NCI-H748 treated with DMSO at 0.1 percent for 48 hours (cell line): ENCODE measurements at places on chromosomes 5 and 9.

GRCh38 chr9:137396227-137396626, 26.7 kb downstream of the EXD3 start:
- no peak for DNase-seq

DNA sequence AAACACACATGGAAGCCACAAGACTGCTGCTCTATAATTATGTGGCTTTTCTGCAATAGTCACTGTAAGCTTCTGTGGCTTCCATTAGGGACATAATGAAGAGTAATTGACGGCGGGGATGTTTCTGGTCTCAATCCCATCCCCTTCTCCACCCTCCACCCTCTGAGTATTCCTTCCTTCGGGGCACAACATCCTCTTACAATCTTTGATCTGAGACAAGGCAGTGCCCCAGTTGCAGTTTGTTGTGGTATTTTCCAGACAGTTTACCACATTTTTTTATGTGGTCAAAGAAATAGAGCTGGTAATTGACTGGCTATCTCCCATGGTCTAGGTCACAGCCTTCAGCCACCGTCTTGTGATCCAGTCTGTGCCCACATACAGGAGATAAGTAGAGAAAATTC, 277.7 kb downstream of the NR2F1-AS1 start:
- DNase-seq, result no peak

- no peak for DNase-seq
Measured at GRCh38 chr5:119596046-119596445, 33.3 kb upstream of the FAM170A start.

GRCh38 chr9:116417464-116417863, 263.9 kb downstream of the PAPPA start:
- DNase-seq, result no peak

GRCh38 chr9:110123341-110124095, 84.4 kb downstream of the C9orf152 start:
- no peak for DNase-seq

DNA sequence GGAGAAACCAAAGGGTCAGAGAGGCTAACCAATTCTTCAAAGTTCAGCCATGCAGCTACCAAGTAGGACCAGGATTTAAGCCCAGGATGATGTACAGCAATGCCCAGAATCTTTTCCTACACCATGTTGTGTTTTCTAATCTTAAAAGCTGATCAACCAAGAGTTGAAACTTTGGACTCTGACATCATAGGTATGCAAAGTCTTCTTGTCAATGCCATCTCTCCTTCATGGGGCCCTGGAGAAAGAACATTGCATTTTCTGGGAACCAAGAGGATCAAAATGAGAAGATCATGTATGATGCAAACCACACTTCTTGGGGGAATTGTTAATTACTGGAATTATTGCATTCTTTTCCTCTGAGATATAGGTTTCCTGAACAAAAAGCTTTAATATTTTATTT, 54.4 kb upstream of the XPA start:
- DNase-seq, result no peak

DNA sequence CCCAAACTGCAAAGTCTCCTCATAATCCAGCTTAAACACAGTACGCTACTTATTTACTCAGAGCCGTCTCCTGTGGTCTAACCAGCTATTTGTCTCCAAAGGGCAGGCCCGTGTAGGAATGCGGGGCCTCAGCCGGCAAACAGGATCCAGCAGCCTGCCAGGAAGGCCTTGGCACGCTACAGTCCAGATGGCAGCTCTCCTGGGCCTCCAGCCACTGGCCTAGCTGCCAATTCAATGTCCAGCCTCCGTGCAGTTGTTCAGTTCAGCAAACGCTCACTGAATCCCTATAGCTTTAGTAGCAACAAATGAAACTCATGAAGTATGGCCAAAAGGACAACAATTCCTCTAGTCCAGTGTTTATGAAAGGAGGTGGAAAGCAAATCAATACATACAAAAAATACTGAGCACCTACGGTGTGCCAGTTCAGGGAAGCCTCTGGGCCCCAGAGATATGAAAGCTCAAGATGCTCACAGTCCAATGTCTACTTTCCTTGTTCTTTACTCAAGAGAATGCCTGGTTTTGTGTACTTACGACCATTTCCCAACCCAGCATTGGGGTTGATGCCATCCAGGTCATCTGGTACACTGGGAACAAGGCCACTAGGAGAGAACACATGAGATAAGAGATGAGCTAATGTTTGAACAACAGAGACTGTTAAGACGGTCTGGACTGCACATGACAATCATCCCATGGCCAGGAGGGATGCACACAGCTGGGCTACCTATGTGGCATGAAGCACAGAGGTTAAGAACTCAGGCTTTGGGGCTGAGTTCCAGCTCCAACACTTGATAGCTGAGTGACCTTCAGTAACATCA, 8.3 kb downstream of the CDK5RAP2 start:
- no peak for DNase-seq

DNA sequence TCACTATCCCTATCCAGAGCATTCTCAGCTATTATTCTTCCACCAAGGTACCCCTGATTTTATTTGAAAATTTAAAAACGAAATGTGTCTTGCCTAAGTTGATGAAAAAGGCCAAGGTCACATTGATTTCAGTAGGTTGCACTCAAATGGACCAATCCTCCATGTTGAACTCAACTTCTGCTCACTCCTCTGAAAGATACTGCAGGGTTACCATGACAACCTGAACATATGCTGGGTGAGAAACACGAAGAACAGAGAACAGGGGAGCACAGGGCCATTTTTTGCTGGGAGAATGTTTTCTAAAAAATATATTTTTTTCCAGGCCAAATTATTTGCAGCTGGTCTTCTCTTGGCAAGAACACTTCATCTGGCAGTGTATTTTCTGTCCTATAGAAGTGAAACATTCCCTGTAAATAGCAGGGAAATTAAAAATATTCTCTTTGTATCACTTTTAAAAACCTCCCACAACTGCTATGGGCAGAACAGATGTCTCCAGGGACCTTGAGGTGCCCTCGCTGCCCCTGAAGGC, 215.9 kb downstream of the NXNL2 start:
- no peak for DNase-seq

- DNase-seq, result peak; percentile 43
Measured at GRCh38 chr5:142014911-142015584, 2.2 kb upstream of the GNPDA1 start.
